ENCODE measurements at places on chromosomes 11 and 22. TPM values are rescaled to one million over a fixed set of nuclear protein-coding genes. Genes with fewer than 3 reads are reported as not detected.

TSSK2 gene
- total RNA-seq: not detected

DEFB131B gene
- total RNA-seq: not detected

SYT13 gene
- under 0.01 TPM for total RNA-seq

C1QTNF6 gene
- total RNA-seq: 18.3 TPM

MS4A5 gene
- not detected for total RNA-seq

H19 gene
- 9.4 TPM for total RNA-seq

C11orf52 gene
- total RNA-seq: 1.2 TPM

CCDC73 gene
- total RNA-seq: not detected

KCNQ1OT1 gene
- total RNA-seq: 6.2 TPM

KRTAP5-10 gene
- total RNA-seq: 0.36 TPM

MYO18B gene
- not detected for total RNA-seq

OR8G1 gene
- total RNA-seq: not detected

PRPF19 gene
- 46.0 TPM for total RNA-seq

NPTXR gene
- total RNA-seq: 1.5 TPM

SLCO2B1 gene
- total RNA-seq: under 0.01 TPM

MUC5AC gene
- total RNA-seq: not detected

TRIM64C gene
- not detected for total RNA-seq

ANKK1 gene
- not detected for total RNA-seq

PCNX3 gene
- total RNA-seq: 27.9 TPM

IL17REL gene
- not detected for total RNA-seq

SAA1 gene
- not detected for total RNA-seq

BACE1 gene
- 45.6 TPM for total RNA-seq

HBB gene
- total RNA-seq: not detected

TRIM22 gene
- 185 TPM for total RNA-seq

CNTF gene
- total RNA-seq: 1.8 TPM

CCDC34 gene
- 3.6 TPM for total RNA-seq

ARHGAP20 gene
- total RNA-seq: 3.5 TPM

KCNK4 gene
- 0.29 TPM for total RNA-seq

GPR83 gene
- not detected for total RNA-seq

SPI1 gene
- total RNA-seq: not detected

SERHL2 gene
- total RNA-seq: 2.9 TPM

YPEL1 gene
- total RNA-seq: 2.2 TPM

TREH gene
- not detected for total RNA-seq

HBG1 gene
- not detected for total RNA-seq

YAP1 gene
- 156 TPM for total RNA-seq

TBX10 gene
- not detected for total RNA-seq

PDGFD gene
- total RNA-seq: 15.6 TPM

TEX12 gene
- 0.59 TPM for total RNA-seq

RGL4 gene
- not detected for total RNA-seq

NLRX1 gene
- 29.7 TPM for total RNA-seq

DDIAS gene
- 1.5 TPM for total RNA-seq

TMPRSS13 gene
- total RNA-seq: not detected

SLC6A5 gene
- not detected for total RNA-seq

Data from osteoblast (primary cell).